HepG2 (cell line): ENCODE measurements at places on chromosomes 3 and 15. TPM values are rescaled to one million over a fixed set of nuclear protein-coding genes. Genes with fewer than 3 reads are reported as not detected.

DNA sequence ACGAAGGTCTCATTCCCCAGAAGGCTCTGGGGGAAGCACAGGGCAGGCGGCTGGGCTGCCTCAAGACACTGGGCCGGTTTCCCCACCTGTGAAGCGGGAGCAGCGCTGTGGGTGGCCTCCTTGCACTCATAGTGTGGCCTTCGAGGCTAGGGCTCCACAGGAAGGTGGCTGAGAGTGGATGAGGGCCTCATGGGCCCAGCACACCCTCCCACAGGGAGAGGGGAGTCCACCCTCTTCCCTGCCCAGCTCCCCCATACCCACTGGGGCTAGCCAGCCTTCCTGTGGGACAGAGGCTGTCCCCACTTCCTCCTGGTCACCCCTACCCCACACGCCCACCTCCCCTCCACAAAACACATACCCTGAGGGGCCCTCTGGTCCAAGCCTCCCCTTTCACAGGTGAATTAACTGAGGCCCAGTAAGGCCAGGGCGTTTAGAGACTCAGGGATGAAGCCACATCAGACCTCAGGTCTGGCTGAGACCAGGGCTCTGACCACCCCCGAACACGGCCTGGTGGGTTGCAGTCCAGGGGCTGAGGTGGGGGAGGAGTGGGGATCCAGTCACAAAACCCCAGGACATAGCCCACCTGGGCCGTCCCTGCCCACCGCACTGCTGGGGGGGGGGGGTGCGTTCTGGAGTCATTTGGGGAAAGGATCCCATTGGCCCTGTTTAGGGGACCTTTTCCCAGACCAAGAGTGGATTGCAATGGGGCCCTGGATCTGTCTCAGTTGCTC lies 1.1 kb downstream of the ANPEP start:
- no peak for DNase-seq
- H3K4me3 ChIP-seq = peak overlapping the region; percentile 94
- peak overlapping the region; percentile 91 for H3K27ac ChIP-seq

DNA sequence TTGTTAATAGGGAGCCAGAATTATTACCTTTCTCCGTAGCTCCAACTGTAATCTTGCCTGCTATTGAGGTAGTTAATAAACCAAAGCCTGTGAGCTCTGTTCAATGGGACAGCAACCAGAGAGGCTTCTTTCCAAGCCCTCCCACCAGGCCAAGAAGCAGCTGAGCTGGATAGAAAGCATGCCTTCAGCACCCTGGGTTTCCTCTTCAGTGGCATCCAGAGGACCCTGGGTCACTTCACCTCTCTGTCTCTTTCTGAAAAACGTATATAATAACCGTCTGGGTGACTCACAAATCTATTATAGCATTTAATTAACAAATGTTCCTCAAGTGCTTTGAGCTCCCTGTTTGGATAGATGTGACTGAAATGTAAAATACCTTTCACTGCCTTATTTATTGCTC lies 420.0 kb downstream of the LPP start:
- H3K27me3 ChIP-seq = no peaks in the 10 kb centered on the region
- H3K36me3 ChIP-seq = peaks cover 4% of the 10 kb centered on the region; the same call in 1 of the 3 replicates
- no peak for DNase-seq

DNA sequence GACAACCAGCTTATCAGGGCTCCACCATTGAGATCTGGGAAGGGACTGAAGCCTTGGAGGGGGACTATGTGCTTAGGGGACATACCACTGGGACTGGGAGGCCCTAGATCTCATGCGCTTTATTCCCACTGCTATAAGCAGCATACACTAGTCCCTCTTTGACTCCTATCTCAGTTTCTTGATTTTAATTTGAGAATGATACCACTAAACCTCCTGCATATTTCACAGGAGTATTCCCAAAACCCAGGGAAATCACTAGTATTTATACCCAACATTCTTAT lies 29.2 kb downstream of the SLC24A1 start:
- H3K27me3 ChIP-seq = no peaks in the 10 kb centered on the region
- no peak overlapping the region for H3K27ac ChIP-seq
- no peak overlapping the region for H3K4me3 ChIP-seq
- H3K4me1 ChIP-seq = no peaks in the 10 kb centered on the region
- H3K36me3 ChIP-seq = peaks cover 10% of the 10 kb centered on the region; the same call in 2 of the 3 replicates

DNA sequence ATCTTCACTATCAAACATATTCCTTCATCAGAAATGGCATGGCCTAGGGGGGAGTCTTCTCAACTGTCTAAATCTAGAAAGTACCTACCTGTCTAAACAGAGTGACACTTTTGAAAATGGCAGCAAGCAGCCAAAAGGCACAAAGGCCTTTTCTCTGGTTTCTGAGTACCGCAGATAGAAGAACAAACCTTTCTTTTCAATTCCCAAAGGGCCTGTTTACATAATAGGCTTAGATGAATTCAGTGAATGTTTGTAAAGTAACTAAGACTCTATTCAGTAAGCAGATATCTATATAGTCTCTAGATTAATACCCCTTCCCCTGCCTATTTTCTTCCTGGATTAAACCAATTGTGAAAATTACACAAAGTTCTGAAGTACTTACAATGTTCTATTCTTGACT lies 7.1 kb downstream of the MYEF2 start:
- H3K27ac ChIP-seq = no peak overlapping the region
- DNase-seq = peak; percentile 11
- no peak overlapping the region for H3K4me3 ChIP-seq
- no peaks in the 10 kb centered on the region for H3K27me3 ChIP-seq
- H3K36me3 ChIP-seq = no peaks in the 10 kb centered on the region

DNA sequence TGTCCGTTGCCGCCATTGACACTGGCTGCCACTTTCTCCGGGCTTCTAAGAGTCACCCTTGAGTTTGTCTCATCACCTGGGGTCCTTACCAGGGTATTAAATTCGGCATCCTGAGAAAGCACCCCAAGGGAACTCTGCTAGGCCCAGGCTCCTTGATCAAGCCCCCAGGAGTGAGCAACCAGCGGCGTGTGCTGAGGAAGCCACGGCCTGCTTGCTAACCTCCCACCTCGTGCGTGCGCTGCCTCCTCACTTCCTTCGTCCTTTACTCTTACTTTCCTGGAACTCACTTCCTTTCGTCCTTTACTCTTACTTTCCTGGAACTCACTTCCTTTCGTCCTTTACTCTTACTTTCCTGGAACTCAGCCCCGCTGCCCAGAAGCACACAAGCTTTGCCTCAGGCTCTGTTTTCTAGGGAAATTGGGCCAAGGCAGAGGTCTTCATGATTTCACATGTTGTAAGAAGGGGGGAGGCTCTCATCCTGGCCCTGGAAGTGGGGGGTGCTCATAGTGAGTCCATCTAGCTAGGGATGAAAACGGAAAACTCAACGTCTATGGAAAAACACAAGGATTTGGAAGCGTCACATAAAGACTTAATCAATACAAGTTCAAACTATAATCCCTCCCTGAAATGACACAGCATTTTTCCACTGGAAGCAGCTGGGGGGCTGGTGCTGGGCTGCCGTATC lies 36.7 kb upstream of the BDH1 start:
- H3K4me3 ChIP-seq = no peak overlapping the region
- H3K27me3 ChIP-seq = no peaks in the 10 kb centered on the region
- DNase-seq = no peak
- H3K36me3 ChIP-seq = no peaks in the 10 kb centered on the region
- H3K27ac ChIP-seq = peak overlapping the region; percentile 97

DNA sequence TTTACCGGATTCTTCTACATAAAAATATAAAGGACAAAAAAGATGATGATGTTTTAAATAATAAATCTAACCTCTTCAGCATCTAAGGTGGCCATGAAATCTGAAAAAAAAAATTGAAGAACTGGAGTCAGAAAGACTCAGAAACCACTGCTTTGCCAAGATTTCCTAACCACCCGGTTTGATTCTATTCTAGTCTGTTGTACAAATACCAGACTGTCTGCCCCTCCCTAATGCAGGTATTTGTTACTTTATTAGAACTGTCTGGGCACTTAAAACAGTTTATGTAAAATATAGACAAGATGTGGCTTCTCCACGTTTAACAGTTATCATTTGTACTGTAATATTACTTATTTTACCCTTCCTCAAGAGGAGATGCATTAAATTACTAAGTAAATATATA lies 48.8 kb downstream of the UACA start:
- DNase-seq = no peak
- no peaks in the 10 kb centered on the region for H3K4me1 ChIP-seq
- no peak overlapping the region for H3K4me3 ChIP-seq
- no peaks in the 10 kb centered on the region for H3K36me3 ChIP-seq
- H3K27me3 ChIP-seq = no peaks in the 10 kb centered on the region

DNA sequence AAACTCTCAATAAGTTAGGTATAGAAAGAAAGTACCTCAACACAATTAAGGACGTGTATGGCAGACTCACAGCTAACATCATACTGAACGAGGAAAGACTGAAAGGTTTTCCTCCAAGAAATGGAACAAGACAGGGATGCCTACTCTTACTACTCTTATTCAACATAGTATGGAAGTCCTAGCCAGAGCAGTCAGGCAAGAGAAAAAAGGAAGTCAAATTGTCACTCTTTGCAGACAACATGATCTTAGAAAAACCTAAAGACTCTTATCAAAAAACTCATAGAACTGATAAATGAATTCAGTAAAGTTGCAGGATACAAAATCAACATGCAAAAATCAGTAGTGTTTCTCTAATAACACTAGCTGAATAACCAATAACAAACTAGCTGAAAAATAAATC lies 96.0 kb downstream of the C3orf70 start:
- H3K36me3 ChIP-seq = peaks cover 3% of the 10 kb centered on the region; the same call in 1 of the 2 replicates
- H3K4me3 ChIP-seq = no peak overlapping the region
- no peaks in the 10 kb centered on the region for H3K27me3 ChIP-seq
- no peak for DNase-seq

DNA sequence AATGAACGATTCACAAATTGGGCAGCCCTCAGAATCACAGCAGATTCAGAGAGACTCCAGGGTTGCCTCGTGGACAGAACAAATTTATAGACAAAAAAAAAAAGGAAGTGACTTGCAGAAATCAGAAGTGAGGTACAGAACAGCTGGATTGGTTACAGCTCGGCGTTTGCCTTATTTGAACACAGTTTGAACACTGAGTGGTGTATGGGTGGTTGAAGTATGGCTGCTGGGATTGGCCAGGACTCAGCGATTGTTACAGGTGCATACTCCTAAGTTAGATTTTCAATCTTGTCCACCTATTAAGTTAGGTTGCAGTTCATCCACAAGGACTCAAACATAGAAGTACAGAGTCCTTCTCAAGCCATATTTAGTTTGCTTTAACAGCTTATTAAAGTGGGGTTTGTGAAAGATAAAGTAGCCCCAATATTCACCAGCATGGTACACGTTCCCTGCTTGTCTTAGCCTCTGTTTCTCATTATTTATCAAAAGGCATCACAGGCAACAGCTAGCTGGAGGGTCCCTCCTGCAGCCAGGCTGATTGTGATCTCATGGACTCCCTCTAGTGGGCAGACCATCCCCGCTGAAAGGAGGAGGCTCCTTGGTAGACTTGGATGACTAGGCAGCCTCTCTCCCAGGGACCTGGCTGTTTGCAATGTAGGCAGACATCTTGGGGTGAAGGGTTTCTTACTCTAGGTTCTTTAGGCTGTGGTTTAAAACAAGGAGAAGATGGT lies 17.6 kb upstream of the ALDH1L1 start:
- peak overlapping the region; percentile 26 for H3K27ac ChIP-seq
- no peaks in the 10 kb centered on the region for H3K27me3 ChIP-seq
- H3K4me3 ChIP-seq = no peak overlapping the region
- DNase-seq = peak; percentile 62
- no peaks in the 10 kb centered on the region for H3K36me3 ChIP-seq

DNA sequence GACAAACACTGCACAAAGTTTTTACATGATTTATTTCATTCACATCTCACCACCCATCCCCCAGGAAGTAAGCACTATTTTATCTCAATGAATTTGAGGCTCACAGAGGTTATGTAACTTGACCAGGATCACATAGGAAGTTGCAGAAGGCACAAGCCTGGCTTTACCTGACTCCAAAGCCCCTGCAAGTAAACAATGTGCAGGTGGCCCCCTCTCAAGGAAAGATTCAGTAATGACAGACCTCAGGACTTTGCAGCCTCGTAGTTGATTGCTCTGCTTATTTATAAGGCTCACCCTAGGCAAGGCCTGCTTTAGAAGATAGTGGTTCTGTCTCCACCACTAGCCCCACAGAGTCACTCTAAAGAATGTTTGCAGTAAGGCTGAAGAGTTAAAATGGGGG lies 79.8 kb upstream of the MDFIC2 start:
- no peak overlapping the region for H3K27ac ChIP-seq
- DNase-seq = no peak
- H3K4me1 ChIP-seq = no peaks in the 10 kb centered on the region
- no peaks in the 10 kb centered on the region for H3K27me3 ChIP-seq
- H3K4me3 ChIP-seq = no peak overlapping the region
- H3K36me3 ChIP-seq = no peaks in the 10 kb centered on the region

DNA sequence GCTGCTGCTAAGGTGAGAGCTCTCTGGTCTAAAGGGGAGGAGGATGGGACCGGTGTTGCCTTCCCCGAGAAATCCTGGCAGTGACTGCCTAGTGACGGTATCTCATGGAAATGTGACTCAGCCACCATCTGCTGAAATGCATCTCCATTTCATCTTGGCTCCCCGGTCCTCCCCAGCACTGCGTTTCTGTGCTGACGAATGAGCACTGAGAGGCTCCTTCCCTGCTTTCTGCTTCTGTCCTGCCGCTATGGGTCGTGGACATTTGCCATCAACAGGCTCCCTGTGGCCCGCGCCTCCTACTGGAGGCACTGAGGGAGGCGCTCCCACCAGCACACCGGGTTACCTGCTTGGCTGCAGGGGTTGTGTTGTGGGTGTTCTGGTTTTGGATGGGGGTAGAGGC lies 13.5 kb upstream of the SEC13 start:
- H3K27me3 ChIP-seq = no peaks in the 10 kb centered on the region; the same call in 1 of the 2 replicates
- no peak overlapping the region for H3K4me3 ChIP-seq
- no peak overlapping the region for H3K27ac ChIP-seq
- no peak for DNase-seq
- H3K36me3 ChIP-seq = no peaks in the 10 kb centered on the region

DNA sequence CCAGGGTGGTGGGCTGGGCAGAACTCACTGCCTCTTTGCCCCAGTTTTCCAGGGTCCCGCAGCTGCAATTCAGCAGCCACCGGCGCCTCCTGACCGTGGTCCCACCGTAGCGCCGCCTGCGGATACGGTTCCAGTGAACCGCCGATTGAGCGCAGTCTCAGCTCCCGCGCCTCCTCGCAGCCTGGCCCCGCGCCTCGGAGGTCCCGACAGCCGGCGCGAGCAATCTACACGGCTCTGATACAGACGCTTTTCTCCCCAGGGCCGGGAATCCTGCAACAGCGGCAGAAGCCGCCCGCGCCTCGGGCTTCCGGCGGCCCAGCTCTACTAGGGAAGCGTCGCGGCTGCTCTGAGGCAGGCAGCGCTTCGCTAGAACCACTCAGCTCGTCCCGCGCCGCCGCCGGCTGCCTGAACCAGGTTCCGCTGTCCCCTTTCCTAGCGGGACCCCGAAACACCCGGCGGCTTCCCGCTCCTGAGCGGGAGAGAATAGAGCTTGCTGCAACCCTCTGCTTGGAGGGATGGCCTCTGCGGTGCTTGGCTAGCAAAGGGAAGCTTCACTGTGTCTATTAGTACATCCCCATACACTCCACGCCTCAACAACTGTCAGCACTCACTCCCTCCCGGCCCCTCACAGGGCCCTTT lies 3.1 kb downstream of the FOXL2NB start:
- DNase-seq = no peak
- H3K27ac ChIP-seq = no peak overlapping the region
- peaks cover 15% of the 10 kb centered on the region for H3K4me1 ChIP-seq
- peak overlapping the region; percentile 65; the same call in 1 of the 2 replicates for H3K4me3 ChIP-seq

Gene EIF1B
- total RNA-seq = 12.7 and 26.6 TPM in 2 replicates

Gene TGM5
- 0.18 and 0.22 TPM in 2 replicates for total RNA-seq

Gene MYO5A
- 4.8 and 9.4 TPM in 2 replicates for total RNA-seq

Gene IQCF5
- total RNA-seq = not detected in 2 replicates

Gene KIF7
- total RNA-seq = 4.4 and 6.2 TPM in 2 replicates

Gene USP4
- total RNA-seq = 9.2 and 12.1 TPM in 2 replicates

Gene GCNT3
- 7.7 and 9.8 TPM in 2 replicates for total RNA-seq

Gene ITGB5
- 50.2 and 74.1 TPM in 2 replicates for total RNA-seq
